ENCODE measurements at places on chromosomes 1 and 21. TPM values are rescaled to one million over a fixed set of nuclear protein-coding genes. Genes with fewer than 3 reads are reported as not detected.
A peak's percentile ranks its signal among the peaks of the same experiment; 100 is the strongest.

- H3K36me3 ChIP-seq: no peaks in the 10 kb centered on the region
- no peak overlapping the region for H3K27ac ChIP-seq
- H3K27me3 ChIP-seq: no peaks in the 10 kb centered on the region
- H3K4me1 ChIP-seq: no peaks in the 10 kb centered on the region
- no peak for DNase-seq
Observed at GRCh38 chr1:102097451-102097850, 100.7 kb upstream of the OLFM3 start.

DNA sequence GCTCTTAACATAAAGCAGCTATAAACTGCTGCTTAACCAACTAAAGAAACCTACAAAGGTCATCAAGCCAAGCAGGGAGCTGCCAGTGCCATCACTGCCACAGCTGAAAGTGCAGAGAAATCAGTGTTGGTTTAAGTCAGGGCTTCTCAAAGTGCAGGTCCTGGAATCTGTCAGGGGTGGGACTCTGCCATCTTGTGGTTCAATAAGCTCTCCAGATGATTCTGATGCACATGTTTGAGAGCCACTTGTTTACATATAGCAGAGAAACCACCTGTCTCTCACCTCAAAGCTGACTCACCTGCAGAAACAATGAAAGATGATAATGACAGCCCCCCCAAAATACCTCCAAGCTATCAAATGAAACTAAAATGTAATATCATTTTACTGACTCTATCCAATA is 49.3 kb downstream of the SH3GLB1 start:
- DNase-seq: no peak
- no peaks in the 10 kb centered on the region for H3K36me3 ChIP-seq
- H3K27ac ChIP-seq: no peak overlapping the region
- H3K27me3 ChIP-seq: no peaks in the 10 kb centered on the region

- H3K4me1 ChIP-seq: no peaks in the 10 kb centered on the region
- no peak for DNase-seq
- no peak overlapping the region for H3K27ac ChIP-seq
- no peak overlapping the region for H3K4me3 ChIP-seq
- H3K36me3 ChIP-seq: peaks cover 35% of the 10 kb centered on the region
Observed at GRCh38 chr21:32599526-32599925, 12.7 kb downstream of the CFAP298 start.

- DNase-seq: no peak
- H3K4me3 ChIP-seq: no peak overlapping the region
- no peaks in the 10 kb centered on the region for H3K4me1 ChIP-seq
- no peak overlapping the region for H3K27ac ChIP-seq
Observed at GRCh38 chr21:38261851-38262250, 5.1 kb downstream of the KCNJ15 start.

DNA sequence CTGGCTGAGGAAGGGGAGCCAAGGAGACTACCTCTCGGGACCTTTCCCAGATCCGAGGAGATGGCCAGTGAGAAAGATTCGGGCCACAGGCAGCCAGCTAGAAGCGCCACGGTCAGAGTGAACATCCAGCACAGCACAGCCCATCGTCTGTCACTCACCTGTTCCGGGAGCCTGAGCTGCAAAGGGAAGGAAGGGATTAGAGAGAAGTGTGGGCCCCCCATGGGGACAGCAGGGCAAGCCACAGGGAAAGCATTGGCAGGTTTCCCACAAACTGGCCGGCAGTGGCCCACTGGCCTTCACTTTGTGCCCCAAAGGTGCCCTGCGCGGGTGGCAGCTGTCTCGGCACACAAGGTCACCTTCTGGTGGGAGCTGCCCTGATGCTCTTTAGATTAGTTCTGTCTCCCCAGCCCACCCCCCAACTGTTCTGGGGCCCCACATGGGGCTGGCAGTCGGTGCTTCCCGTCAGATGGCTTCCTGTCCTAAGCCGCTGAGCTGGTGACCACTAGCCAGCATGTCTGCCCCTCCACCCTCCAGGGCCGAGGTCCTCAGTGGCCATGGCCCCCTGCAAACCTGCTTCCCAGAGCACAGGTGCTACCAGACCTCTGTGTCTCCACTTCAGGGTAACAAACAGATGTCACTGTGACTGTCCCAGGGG is 56.7 kb downstream of the LACTBL1 start:
- no peak overlapping the region for H3K27ac ChIP-seq
- no peak for DNase-seq
- H3K4me3 ChIP-seq: no peak overlapping the region
- H3K4me1 ChIP-seq: no peaks in the 10 kb centered on the region
- no peaks in the 10 kb centered on the region for H3K36me3 ChIP-seq

DNA sequence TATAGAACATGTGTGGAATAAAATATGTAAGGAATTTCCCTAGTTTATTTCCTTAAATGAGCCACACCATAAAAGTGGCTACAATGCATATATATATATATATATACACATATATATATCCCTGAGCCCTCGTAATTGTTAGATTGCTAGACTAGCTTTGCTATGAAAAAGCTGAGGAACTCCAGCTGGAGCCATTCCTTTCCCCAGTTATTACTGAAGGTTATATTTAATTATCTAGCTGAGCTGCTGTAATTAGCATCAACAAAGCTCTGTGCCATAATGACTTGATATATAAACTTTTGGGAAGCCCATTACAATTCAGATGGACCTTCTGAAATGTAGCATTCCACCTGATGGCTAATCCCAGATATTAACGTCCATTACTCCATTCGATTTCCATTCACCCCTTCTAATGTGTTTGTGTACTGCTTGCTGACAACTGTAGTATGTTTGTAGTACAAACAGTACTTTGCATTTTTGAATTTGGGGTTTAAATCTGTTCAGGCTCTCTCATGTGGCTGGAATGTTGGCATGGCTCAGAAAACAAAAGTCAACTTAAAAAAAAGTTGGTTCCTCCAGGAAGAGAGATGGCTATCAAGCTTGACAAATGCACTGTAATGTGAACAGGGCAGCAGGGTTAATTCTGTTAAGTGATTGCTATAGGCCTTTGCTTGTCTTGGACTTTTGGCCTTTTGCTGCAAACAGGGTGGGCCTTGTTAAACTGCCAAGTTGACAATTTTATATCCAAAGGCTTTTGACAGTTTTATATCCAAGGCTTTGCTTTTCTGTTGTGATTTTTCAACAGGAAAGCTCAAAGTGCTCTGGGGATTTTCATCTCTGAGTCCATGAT is 170.0 kb downstream of the LTN1 start:
- no peak for DNase-seq
- no peak overlapping the region for H3K4me3 ChIP-seq

GRCh38 chr1:154695985-154696384 is 88.0 kb upstream of the ADAR start:
- no peak for DNase-seq
- H3K4me1 ChIP-seq: no peaks in the 10 kb centered on the region
- H3K4me3 ChIP-seq: no peak overlapping the region
- no peak overlapping the region for H3K27ac ChIP-seq
- peaks cover 7% of the 10 kb centered on the region for H3K27me3 ChIP-seq

DNA sequence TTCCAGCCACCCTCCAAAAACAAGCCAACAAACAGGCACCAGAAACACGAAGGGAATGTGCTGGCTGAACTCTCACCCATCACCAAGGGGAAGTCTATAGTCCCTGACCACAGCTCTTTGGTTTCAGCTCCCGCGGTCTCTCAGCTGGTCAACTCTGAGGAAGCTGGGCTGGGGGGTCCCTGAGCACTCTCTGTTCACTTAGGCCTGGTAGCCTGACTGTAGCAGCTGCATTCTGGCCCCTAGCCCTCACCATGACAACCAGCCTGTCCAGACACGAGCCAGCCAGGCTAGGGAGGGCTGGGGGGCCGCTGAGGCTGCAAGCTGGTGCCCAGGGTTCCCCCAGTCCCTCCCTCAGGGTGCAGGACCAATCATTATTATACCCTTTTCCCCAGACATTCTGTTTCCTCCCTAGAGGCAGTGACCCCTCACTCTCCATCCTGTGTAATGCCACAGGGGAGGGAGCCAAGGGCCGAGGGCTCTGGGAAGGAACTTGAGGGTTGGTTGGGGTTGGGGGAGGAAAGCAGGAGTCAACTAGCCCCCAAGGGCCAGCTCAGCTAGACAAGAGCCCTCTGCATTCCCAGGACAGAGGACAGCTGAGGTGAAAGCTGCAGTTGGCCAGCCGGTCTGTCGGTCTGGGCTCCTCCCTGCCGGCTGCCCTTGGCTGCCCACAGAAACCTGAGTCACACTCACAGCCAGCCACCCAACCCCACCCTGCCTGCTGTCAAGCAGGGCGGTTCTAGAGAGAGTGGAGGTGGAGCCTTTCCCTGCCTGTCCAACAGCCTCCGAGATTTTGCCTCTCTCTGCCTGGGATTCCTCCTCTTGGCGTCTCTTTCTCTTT is 1.2 kb upstream of the TRAPPC3 start:
- H3K27me3 ChIP-seq: no peaks in the 10 kb centered on the region
- peak overlapping the region; percentile 44 for H3K4me3 ChIP-seq
- peaks cover 78% of the 10 kb centered on the region for H3K4me1 ChIP-seq

GRCh38 chr1:102879439-102879993 is 228.8 kb downstream of the COL11A1 start:
- H3K36me3 ChIP-seq: no peaks in the 10 kb centered on the region
- no peak for DNase-seq
- no peak overlapping the region for H3K4me3 ChIP-seq
- no peak overlapping the region for H3K27ac ChIP-seq

DNA sequence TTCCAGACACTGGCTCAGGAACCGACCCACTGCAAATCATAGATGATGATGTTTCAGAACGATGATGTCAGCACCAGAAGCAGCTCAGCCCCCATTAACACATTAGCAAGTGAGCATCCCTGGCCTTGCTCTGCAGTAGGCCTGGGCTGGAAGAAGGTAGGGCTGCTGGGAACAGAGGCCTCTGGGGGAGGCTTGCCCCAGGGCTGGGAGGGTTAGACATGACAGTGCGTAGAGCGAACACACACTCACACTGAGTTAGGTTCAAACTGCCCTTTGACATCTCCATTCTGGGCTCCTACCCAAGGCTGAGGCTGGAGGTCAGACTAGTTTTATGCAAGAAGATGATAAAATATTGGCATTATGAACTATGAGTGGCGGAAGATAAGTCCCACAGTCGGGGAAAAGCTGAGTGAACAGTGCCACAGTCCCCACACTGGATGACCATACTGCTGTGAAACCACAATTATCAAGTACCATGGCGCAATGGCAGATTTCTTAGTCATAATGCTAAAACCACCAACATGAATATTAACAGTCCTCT is 91.1 kb downstream of the DMRTB1 start:
- H3K27me3 ChIP-seq: no peaks in the 10 kb centered on the region
- no peaks in the 10 kb centered on the region for H3K4me1 ChIP-seq
- no peak for DNase-seq
- H3K27ac ChIP-seq: no peak overlapping the region
- no peaks in the 10 kb centered on the region for H3K36me3 ChIP-seq
- no peak overlapping the region for H3K4me3 ChIP-seq

DNA sequence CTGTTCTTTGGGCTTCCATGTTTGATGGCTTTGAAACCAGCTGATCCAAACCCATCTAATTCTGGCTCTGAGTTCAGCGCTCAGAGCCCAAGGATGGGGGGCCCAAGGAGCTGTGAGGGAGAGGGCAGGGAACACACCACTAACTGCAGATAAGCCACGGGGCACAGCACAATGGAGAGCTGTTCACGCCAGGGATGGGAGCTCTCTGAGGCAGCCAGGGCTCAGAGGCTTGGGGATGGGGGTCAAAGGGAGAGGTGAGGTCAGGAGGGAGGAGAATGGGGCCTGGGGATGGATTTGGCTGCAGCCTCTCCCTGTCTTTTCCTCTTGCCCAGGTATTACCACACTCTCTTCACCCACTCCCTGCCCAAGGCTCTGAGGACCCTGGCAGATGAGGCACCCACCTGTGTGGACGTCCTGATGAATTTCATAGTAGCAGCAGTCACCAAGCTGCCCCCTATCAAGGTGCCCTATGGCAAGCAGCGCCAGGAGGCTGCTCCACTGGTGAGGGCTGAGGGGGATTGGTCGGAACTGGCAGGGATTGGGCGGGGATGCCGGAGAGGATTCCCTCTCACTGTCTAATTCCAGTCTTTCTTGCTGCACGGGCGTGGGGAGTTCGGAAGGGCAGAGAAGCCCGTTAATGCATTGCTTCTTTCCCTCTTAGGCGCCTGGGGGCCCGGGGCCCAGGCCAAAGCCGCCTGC is 11.3 kb downstream of the SLC30A2 start:
- peak overlapping the region; percentile 48 for H3K4me3 ChIP-seq
- H3K36me3 ChIP-seq: no peaks in the 10 kb centered on the region
- H3K4me1 ChIP-seq: peaks cover 15% of the 10 kb centered on the region

DNA sequence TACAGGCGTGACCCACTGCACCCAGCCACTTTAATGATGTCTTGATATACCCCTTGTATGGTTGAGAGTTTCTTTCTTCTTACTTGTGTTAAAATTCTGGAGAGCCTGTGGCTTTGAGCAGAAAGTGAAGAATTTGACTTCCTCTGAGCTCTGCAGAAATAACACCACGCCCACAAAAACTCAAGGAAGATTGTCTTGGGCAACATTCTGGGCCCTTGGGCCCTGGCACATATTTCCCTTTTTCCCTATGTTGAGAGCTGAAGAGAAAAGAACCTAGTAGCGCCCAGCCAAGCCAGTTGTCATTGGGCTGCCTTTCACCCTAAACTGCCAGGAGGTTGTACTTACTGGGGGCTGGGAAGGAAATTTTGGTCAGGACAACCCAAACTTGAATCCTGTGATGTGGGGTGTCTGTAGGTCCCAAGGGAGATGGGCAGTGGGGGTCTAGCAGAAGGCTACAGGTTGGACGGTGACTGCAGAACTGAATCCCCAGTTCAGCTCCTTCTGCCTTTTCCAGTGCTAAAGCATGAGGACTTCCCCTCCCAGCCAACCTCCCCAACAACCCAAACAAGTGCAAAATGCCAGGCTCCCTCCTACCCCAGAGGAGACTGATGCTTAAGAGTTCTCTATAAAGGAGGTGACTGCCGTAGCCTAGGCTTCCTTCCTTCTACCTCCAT is 11.7 kb upstream of the SNAPIN start:
- H3K4me3 ChIP-seq: no peak overlapping the region
- H3K27me3 ChIP-seq: no peaks in the 10 kb centered on the region
- H3K27ac ChIP-seq: no peak overlapping the region

DNA sequence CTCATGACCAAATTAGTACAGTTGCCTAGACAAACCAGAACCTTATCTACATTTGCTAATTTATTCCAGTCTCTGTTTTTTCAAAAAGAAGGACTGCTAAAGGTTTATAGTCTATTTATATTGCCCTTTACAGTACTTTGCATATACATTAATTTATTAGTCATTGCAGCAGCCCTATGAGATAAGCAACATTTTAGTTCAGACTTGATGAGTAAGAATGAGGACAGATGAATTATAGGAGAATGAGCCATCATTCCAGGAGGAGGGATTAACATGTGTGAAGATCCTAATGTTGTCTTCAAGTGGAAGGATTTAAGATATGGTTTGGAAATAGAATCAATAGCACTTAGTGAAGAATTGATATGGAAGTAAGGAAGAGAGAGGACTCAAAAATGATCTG is 152.4 kb downstream of the KCTD3 start:
- no peak overlapping the region for H3K4me3 ChIP-seq
- no peaks in the 10 kb centered on the region for H3K4me1 ChIP-seq
- no peak for DNase-seq
- H3K27ac ChIP-seq: no peak overlapping the region
- no peaks in the 10 kb centered on the region for H3K27me3 ChIP-seq
- H3K36me3 ChIP-seq: no peaks in the 10 kb centered on the region

MRPL55 gene
- total RNA-seq: 64.5 TPM

HSD11B1 gene
- not detected for total RNA-seq

MSH4 gene
- total RNA-seq: 0.80 TPM

RCSD1 gene
- 124 TPM for total RNA-seq

HIVEP3 gene
- total RNA-seq: 11.1 TPM

KCNE1 gene
- 0.22 TPM for total RNA-seq

TRIM46 gene
- 8.4 TPM for total RNA-seq

SYT2 gene
- total RNA-seq: not detected

ASAP3 gene
- 1.4 TPM for total RNA-seq
